ENCODE measurements at places on chromosomes 7 and 10.
A peak's percentile ranks its signal among the peaks of the same experiment; 100 is the strongest.

- DNase-seq: no peak
Measured at GRCh38 chr7:54145716-54146115, 396.5 kb upstream of the VSTM2A start.

DNA sequence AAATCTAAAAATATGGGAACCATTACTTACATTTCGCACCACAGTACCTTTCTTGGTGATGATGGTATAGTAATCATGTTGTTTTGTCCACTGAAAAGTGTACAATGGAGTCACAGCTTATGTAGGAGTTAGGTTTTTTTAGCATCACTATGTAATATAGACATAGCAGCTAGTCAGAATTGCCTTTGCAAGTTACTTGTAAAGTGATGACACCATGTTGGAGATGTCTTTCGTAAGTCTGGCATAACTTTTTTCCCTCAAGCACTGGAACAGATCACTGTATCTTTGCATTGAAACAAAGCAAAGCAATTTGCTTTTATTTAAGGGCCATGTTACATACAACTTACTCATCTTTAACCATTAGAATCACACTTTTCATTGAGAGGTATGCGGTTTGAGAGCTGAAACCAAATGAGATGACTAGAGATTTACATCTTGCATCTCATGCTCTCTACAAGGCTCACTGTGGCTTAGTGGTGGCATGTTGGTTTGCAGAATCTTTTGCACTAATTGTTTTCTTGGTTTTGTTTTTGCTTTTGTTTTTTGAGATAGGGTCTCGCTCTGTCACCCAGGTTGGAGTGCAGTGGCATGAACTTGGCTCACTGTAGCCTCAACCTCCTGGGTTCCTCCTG lies 18.3 kb downstream of the UBN2 start:
- no peak for DNase-seq

DNA sequence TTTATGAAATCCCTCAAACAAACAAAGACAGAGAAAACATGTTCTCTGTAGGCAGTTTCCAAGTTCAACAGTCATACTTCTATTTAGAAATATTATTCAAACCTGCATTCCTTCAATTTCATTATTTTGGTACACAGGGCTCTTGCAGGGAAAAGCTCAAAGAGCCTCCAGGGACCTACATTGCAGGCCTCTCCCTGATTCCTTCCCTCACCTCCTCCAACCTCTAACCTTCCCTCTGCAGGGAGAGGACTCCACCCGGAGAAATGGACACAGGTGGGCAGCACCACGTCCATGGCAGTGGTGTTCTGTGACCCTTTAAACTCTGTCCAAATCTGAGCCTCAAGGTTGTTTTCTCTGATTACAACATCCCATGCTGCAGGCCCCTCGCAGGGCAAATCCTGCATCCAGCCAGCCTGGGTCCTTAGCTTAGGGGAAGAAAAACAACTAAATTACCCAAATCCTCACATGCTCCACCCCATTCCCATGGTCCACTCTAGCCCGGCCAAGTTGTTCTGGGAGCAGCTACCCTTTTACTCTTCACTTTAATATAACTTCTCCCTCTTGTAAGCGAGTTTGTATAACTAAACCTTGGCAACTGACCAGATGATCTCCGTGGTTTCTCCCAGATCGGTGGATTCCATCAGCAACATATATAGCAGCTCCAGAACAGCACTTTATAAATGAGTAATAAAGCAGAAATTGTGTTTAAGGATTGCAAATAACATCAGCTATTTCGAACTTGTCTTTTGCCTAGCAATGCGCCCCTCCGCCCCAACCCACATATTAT lies 129.8 kb downstream of the CUBN start:
- no peak for DNase-seq

GRCh38 chr7:158809596-158809995 lies 19.7 kb downstream of the ESYT2 start:
- no peak for DNase-seq

- no peak for DNase-seq
Measured at GRCh38 chr7:122643250-122643649, 55.7 kb downstream of the RNF133 start.

- DNase-seq: peak; percentile 31
Measured at GRCh38 chr10:14550471-14550981, 219.8 kb upstream of the FRMD4A start.

GRCh38 chr7:26580711-26581110 lies 283.7 kb downstream of the SKAP2 start:
- DNase-seq: no peak

- DNase-seq: no peak
Measured at GRCh38 chr7:4437916-4438315, 244.2 kb upstream of the FOXK1 start.

- no peak for DNase-seq
Measured at GRCh38 chr7:30920021-30920583, 8.4 kb downstream of the AQP1 start.

- no peak for DNase-seq
Measured at GRCh38 chr7:153607354-153607753, 444.8 kb upstream of the DPP6 start.

Measured in HuH-7.5 (cell line).